NCI-H1930 (cell line): ENCODE measurements at places on chromosomes 13 and 19.

DNA sequence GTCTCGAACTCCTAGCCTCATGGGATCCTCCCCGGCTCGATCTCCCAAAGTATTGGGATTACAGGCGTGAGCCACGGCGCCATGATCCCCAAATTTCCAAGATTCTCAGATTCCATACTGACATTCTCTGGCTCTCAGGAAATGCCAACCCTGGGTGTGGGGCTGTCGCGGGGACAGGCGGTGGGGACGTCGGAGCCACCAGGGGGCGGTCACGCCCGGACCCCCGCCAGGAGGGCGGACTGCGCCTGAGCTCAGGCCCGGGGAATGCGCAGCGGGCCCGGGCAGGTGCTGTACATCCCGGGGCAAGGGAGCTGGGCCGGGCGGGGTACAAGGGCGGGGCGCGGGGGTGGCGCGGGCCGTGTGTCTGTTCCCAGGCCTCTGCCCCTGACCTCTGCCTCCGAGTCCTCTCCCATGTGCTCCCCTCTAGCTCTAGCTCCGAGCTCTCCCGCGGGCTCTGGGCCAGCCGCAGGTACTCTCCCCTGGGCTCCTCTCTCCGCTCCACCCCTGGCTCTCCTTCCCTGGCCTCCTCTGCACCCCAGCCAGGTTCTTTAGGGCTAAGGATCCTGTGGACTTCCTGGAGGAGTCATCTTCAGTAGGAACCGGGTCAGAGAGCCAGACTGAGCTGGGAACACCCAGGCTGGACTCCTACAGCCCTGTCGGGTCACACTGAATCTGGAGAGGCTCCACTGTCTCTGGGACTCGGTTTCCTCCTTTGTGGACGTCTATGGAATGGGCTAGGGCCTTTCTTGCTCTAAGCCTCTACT lies 2.4 kb downstream of the PPP1R13L start:
- DNase-seq = no peak

- no peak for DNase-seq
Observed at GRCh38 chr13:40980461-40980860, 38.7 kb downstream of the ELF1 start.

- DNase-seq = no peak
Observed at GRCh38 chr13:30726192-30726591, 9.2 kb upstream of the ALOX5AP start.

GRCh38 chr19:30717381-30717780 lies 345.2 kb downstream of the ZNF536 start:
- DNase-seq = no peak

GRCh38 chr13:31195616-31196015 lies 4.2 kb upstream of the B3GLCT start:
- no peak for DNase-seq

DNA sequence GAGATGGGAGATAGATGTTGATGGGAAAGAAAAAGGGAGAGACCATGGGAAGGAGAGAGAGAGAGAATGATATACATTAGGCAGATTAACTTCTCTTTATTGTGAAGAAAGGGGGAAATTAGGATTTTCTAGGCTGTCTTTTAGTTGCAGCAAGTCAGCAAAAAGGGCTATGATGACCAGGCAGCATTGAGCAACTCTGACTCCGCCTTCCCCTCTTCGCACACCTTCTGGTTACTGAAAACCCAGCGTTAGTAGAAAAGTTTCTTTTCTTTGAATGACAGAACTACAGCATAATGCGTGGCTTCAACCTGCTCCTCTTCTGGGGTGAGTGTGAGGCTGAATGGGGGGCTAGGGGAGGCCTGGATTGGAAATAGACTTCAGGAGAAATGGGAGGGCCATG lies at the start of gene ADGRE1:
TSS of gene ADGRE1 (plus strand) at position 264 of the 400 bp plus-strand sequence. CDS start at position 294, 30 bp downstream.
- no peak for DNase-seq

GRCh38 chr13:110485604-110486003 lies 75.9 kb downstream of the RAB20 start:
- DNase-seq = no peak

- DNase-seq = no peak
Observed at GRCh38 chr19:4911786-4912672, 2.7 kb downstream of the UHRF1 start.
